ENCODE measurements at places on chromosomes 11 and 22.
A peak's percentile ranks its signal among the peaks of the same experiment; 100 is the strongest.

DNA sequence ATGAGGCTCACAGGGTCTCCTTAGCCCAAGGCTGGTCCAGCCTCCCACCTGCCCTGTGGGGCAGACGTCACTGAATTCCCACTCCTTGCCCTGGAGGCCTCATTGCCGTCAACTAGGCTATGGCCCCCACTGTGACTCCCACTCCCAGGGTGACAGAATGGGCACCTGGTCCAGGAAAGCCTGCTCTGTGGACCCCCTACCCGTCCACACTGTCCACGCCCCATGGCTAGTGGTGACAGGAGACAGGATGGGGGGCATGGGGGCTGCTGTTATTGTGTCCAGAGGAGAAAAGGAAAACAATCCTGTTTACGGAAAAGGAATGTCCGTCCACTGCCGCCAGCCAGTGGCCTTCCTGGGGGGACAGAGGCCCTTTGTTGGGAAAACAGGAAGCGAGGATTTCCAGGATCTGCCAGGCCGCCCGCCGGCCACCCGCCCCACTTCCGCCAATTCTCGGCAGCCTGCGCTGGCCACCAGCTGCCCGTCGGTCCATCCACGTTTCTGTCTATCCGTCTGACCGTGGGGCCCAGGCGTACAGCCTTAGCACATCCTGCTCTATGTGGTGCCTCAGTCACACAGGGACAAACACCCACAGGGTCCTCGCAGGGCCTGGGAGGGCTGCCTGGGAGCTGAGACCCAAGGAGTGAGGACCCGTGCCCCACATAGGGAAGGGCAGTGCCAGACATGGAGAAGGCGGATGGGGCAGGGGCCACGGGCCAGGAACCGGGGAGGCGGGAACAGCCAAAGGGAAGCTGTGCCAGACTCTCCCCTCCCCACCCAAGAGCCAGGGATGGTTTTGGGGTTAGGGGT, 19.5 kb downstream of the CRELD2 start:
- DNase-seq: no peak

- DNase-seq: peak; percentile 14
Observed at GRCh38 chr11:113796663-113797259, 17.2 kb downstream of the CLDN25 start.

- no peak for DNase-seq
Observed at GRCh38 chr11:12686246-12687060, 12.2 kb downstream of the TEAD1 start.

DNA sequence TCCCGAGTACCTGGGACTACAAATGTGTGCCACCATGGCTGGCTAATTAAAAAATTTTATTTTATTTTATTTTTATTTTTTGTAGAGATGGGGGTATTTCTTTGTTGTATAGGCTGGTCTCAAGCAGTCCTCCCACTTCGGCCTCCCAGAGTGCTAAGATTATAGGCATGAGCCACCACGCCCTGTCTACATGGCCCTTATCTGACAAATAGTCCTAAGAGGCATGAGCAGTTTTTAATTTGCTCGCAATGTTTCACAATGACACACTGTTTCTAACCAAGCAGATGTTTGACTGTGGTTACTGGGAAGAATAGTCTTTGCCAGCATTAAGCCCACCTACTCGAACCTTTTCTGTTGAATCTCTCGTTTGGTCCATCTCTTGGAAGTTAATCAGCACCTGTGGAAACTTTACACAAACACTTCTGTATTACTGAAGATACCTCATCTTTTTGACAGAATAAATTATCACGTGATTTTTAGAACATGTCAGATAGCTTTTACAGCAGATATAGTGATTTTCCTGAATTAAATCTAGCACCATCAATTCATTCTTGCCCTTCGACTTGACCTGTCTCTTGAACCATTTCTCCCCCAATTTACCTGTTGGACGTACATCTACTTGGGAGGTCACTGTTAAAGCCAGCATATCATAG, 71.4 kb downstream of the MTMR3 start:
- no peak for DNase-seq

DNA sequence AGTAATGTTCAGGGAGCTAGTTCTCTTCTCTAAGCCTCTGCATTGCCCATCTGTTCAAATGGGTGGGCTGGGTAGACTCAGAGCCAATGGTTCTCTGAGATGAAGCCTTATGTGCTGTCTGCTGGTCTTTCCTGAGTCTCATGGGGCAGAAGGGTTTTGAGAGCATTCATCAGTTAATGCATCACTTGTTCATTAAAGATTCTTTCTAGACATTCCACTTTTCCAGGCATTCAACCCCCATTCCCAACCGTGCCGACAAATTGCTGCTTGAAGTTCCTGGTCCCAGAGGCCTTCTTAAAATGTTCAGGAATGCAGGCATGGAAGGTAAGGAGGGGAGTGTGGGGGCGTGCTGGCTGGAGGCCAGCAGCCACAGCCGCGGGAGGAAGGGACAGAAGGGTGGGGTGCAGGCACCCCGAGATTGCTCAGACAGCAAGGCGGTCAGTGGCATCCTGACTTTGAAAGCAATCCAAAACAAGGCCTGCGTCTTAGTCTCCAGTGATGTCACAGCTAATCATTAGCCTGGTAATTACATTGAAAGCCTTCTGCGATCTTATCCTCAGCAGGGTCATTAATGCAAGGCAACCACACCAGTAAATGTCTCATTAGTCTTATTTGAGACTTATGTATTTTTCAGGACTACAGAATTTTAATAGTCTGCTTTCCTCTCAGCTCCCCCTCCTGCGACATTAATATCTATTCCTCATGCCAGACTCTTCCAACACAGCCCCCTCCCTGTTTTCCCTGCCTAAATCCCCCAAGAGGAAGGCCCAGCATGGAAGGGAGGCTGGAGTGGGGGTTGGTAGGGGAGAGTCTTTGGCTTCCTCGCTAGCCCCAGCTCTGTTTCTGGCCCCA, 328.8 kb downstream of the MIAT start:
- DNase-seq: no peak

GRCh38 chr11:24163146-24163545, 333.7 kb upstream of the LUZP2 start:
- no peak for DNase-seq

DNA sequence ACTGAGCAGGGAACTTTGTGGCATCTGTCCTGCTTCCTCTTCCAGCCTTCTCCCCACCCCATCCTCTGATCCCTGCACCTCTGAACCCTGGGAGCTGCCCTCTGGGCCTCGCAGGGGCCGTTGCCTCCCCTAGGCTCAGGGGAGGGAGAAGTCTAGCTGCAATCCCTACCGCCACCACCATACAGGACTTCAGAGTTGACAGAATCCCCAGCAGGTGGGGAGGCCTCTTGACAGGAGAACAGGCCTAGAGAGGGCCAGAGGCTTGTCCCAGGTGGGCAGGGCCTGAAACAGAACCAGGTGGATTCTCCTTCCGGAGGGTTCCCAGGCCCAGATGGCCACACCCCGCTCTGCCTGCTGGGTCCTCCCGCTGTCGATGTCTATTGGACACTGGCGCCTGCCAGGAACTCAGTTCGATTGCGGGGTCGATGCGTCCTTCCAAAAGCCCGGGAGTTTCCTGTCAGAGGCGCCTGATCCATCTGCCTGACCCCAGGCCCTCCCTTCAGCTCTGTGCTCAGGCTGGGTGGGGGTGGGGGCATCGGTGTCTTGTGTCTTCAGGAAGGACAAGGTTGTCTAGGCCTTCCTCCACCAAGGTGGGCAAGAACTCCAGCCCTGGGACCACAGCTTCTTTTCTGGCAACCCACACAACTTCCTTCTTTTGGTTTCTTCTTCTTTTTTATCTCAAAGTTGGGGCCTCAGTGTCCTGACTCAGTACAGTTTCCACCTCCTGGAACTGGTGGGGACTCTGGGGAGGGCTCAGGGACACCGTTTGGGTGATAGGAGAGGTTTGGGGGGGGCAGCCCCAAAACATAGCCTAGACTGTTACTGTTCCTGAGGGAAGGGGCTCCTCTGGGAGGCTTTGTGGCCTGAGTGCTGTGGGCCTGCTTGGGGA, 6.4 kb downstream of the STARD10 start:
- DNase-seq: no peak

DNA sequence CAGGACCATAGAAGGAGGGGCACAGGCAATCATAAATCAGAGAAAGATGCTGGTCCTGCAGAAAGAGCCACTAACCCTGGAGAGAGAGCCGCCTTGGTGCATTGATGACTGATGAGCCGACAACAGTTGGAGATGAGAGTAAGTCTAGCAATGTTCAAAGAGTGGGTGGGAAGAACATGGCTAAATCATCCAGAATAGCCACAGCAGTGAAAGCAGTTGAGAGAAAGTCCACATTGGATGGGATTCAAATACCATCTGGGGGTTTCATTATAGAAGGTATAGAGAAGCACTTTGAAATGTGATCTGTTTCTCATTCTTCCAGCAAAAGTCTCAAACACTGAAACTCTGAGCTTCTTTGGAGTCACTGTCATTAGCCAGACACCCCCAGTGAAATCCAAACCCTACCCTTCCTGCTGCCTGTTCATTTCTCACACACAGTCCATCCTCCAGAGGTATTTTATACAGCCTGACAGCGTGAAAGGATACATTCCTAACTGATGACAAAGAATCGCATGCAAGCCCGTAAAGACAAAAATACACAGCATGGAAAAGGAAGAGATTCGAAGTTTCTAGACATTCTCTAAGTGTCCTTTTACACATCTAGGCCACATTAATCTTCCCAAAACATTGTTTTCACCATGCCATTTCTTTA, 303.1 kb upstream of the MPPED2 start:
- no peak for DNase-seq

DNA sequence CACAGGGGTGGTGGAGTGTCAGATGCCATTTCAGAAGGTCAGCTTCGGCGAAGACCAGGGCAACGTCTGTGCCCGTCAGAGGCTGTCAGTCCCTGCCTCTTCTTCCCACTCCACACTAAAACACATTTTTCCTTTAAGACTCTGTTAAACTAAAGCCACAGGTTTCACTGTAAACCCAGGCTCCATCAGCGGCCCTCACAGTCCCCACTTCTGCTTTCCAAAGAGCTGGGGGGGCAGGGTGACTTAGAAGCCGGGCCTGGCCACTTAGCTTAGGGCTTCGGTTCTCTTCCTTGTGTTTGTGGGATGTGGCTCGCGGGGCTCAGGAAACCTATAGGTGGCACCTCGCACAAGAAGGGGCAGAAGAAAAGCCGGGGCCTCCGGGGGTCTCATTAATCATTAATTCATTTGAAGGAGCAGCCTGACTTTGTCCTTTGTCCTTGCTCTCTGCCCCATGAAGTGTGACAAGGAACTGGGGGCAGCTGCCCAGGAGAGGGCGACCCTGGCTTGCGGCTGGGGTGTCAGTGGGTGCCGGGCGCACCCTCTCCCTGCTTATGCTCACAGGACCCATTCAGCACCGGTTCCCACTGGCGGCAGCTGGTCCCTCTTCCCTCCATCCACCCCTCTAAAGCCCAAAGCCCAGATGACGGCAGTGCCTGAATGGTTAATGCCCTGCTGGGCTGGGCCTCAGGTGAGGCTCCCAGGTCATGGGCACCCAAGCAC, 4.1 kb downstream of the SLC25A45 start:
- DNase-seq: no peak

- DNase-seq: no peak
Observed at GRCh38 chr11:71309181-71309580, 56.8 kb upstream of the SHANK2 start.

- no peak for DNase-seq
Observed at GRCh38 chr22:40665312-40665711, 14.0 kb upstream of the MCHR1 start.

GRCh38 chr22:30596886-30597285, 5.2 kb upstream of the PES1 start:
- no peak for DNase-seq

- DNase-seq: no peak
Observed at GRCh38 chr22:17925431-17925841, 98.9 kb downstream of the MICAL3 start.

GRCh38 chr11:73396985-73397384, 20.8 kb downstream of the RELT start:
- DNase-seq: no peak

DNA sequence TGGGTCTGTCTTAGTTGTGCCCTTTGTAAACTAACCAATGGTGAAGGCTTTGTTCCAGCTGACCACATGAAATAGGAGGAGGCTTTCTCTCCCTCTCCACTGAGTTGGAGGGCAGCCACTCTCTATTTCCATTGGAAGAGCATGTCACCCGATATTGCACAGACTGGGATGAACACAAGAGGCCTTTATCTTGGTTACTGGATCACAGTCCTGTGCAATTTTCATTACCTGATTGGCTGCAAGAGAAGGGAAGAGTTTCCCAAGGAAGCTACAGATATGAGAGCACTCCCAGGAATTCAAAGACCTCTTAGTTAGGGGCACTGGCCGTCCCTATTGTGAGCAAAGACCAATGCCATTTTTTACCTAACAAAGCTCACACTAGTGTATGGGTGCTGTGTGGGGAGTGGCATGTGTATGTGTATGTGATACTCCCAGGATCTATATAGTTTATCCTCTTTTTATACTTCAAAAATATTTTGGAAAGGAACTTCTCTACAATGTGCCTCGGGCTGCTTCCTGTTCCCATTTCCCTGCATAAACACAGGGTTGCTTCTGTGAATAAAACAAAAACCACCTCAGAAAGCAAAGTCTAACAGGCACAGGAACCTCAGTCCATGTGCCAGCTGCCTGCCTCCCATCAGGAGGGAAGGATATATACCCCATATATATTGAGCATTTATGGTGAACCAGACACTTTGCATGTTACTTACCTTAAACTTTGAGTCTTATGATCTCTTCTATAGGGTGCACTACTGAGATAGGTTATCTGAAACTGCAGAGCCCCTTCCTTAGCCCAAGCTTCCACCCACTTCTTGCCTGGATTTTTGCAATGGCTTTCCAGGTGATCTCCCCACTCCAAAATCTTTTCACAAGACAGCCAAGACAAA, 126.5 kb downstream of the RASSF10 start:
- DNase-seq: no peak

DNA sequence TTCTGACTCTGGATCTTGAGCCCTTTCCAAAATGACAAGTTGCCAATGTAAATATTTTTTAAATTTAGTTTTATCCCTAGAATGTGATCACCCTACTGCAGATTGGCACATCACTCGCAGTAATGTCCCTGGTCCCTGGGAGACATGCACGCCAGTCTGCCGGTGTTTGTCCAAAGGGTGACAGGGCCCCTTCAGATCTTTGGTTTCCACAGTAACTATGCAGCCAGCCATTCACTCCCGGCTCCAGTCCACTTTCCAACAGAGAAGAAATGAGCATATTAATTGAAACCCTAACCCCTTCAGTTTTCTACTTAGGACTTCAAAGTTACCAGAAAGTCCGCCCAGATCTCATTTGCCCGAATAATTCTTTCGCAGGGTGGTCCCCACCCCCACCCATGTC, 25.8 kb upstream of the RASSF10 start:
- DNase-seq: no peak

- no peak for DNase-seq
Observed at GRCh38 chr11:114031246-114031966, 28.1 kb upstream of the ZBTB16 start.

GRCh38 chr11:34940026-34940677, 23.7 kb downstream of the PDHX start:
- DNase-seq: no peak

- no peak for DNase-seq
Observed at GRCh38 chr11:98589967-98590366, 430.8 kb upstream of the CNTN5 start.

DNA sequence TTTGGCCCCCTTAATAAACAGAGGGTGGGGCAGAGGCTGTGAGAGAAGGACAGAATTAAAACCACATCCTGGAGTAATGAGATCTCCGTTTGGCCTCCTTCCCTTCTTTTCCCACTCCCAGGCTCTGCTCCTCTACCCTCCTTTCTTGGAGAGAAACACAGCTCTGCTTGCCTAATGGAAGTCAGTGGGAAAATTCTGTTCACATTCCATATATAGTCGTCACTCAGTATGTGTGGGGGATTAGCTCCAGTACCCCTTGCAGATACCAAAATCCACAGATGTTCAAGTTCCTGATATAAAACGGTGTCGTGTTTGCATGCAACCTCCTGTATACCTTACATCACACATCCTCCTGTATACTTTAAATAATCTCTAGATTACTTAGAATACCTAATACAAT, 37.6 kb upstream of the THY1 start:
- DNase-seq: no peak

- no peak for DNase-seq
Observed at GRCh38 chr11:96110302-96110701, 186.4 kb upstream of the MTMR2 start.
